ENCODE measurements at places on chromosomes 7 and 10. TPM values are rescaled to one million over a fixed set of nuclear protein-coding genes. Genes with fewer than 3 reads are reported as not detected.

Gene OR2A5
- not detected for total RNA-seq

Gene LIPK
- total RNA-seq = not detected

Gene IFIT3
- 11.8 TPM for total RNA-seq

Gene IDI2
- not detected for total RNA-seq

Gene MTURN
- total RNA-seq = 103 TPM

Gene CALML5
- total RNA-seq = 3.3 TPM

Gene CALN1
- 9.8 TPM for total RNA-seq

Gene CYP26C1
- total RNA-seq = 0.38 TPM

Gene VPS37D
- total RNA-seq = 14.6 TPM

Gene CALCR
- total RNA-seq = 0.38 TPM

Gene SPDYE6
- not detected for total RNA-seq

Gene OR2A42
- 0.16 TPM for total RNA-seq

Gene CLEC5A
- total RNA-seq = 0.49 TPM

Gene HOGA1
- 1.6 TPM for total RNA-seq

Gene NXPH1
- 1.6 TPM for total RNA-seq

Gene ANKRD61
- not detected for total RNA-seq

Gene CTBP2
- 121 TPM for total RNA-seq

Gene SOSTDC1
- 47.6 TPM for total RNA-seq

Gene STOX1
- 7.4 TPM for total RNA-seq

Gene ZNF716
- total RNA-seq = not detected

All from camera-type eye (tissue), 1 donor.